ENCODE measurements at places on chromosomes 2 and 18.

GRCh38 chr2:130381619-130382018 lies 25.8 kb downstream of the PTPN18 start:
- no peak for DNase-seq

DNA sequence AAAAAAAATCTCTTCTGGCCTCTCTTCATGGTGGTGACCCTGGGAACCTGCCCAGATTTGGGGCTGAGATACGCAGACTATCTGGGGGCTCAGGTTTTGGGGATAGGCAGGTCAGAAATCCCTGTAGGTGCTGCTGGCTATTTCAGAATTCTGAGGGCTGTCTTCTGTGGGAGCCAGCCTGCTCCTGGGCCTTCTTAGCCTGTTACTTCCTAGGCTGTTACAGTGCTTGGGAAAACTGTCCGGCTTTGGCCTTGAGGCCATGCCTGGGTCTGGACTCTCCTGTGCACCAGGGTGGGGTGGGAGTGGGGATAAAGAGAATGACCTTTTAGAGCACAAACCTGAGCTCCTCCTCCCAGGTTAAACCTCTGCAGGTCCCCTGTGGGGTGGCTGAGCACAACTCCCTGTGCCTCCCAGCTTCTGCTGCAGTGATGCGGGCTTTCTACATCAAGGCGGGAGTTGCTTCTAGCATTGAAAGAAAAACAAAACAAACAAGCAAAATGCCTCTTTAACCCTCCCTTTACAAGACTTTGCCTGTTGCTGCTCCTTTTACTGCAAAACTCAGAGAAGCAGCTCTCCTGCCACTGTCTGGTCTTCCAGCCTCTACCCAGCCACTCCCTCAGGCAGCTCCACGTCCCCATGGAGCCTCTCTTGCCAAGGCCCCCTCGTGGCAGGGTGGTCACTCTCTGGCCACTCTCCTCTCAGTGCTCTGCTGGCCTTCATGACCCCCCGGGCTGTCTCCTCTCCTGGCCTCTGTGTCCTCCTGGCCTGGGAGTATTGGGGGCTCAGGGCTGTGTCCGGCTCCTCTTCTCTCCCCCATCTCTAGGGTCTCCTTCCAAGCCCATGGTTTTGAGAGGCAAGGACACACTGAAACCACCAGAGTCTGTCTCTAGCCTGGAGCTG lies 293.0 kb upstream of the HS6ST1 start:
- DNase-seq = no peak

- DNase-seq = no peak
These were observed 72.3 kb downstream of the CCDC138 start for GRCh38 chr2:108858894-108859293.

DNA sequence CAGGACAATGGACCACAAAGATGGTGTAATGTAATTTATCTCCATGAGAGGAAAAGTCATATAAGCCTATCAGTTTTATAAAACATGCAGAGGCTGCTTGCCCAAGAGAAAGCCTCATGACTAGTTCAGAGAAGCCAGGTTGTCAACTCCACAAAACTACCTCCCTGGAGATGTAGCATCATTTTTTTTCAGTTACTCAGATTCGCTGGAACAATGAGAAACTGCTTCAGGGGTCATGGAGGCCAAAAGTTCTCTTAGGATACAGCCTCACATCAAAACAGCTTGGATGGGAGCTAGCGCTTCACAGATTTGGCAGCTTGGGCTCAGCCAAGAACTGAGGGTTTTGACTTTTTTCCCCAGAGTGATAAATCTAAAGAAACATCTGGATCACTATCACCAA lies 263.5 kb downstream of the INSIG2 start:
- no peak for DNase-seq

- no peak for DNase-seq
These were observed 491.8 kb downstream of the TXNL1 start for GRCh38 chr18:56146565-56146964.

- no peak for DNase-seq
These were observed 893 bp downstream of the CAVIN2 start for GRCh38 chr2:191845876-191846514.

GRCh38 chr18:54148151-54148550 lies 76.3 kb downstream of the MBD2 start:
- no peak for DNase-seq

DNA sequence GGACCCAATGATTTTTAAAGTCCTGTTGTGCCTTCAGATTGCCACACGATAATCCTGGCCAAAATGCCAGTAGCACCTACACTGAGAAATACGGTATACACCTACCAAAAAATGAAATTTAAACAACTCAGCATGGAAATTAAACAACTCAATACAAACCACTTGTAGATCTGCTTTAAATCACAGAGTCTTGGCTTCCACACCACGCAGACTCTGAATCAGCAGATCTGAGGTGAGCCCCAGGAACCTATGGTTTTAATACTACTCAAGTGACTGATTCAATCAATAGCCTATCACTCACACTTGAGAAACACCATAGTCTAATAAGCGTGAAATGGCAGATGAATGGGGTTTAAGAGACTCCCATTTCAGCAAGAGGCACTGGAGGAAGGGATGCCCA lies 46.9 kb downstream of the MAP4K3 start:
- no peak for DNase-seq
